ENCODE measurements at places on chromosomes 12 and 14.
A peak's percentile ranks its signal among the peaks of the same experiment; 100 is the strongest.

- DNase-seq = no peak
Observed at GRCh38 chr12:93823616-93824391, 146.6 kb downstream of the CRADD start.

GRCh38 chr12:22787557-22787956, 162.6 kb downstream of the ETNK1 start:
- no peak for DNase-seq

- DNase-seq = no peak
Observed at GRCh38 chr12:10293570-10294227, 14.0 kb upstream of the KLRD1 start.

GRCh38 chr14:38528582-38528981, 272.7 kb upstream of the CLEC14A start:
- no peak for DNase-seq

- no peak for DNase-seq
Observed at GRCh38 chr12:254039-254438, 8.6 kb downstream of the SLC6A13 start.

GRCh38 chr14:91402348-91402747, 15.3 kb downstream of the CCDC88C start:
- no peak for DNase-seq

- DNase-seq = no peak
Observed at GRCh38 chr14:90615517-90616060, 200.6 kb downstream of the TTC7B start.

DNA sequence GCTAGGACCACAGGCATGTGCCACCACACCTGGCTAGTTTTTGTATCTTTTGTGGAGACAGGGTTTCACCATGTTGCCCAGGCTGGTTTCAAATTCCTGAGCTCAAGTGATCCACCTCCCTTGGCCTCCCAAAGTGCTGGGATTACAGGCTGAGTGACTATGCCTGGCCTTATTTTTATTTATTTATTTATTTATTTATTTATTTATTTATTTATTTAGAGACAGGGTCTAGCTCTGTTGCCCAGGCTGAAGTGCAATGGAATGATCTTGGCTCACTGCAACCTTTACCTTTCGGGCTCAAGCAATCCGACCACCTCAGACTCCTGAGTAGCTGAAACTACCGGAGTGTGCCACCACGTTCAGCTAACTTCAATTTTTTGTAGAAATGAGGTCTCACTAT, 117.0 kb upstream of the MAX start:
- no peak for DNase-seq

DNA sequence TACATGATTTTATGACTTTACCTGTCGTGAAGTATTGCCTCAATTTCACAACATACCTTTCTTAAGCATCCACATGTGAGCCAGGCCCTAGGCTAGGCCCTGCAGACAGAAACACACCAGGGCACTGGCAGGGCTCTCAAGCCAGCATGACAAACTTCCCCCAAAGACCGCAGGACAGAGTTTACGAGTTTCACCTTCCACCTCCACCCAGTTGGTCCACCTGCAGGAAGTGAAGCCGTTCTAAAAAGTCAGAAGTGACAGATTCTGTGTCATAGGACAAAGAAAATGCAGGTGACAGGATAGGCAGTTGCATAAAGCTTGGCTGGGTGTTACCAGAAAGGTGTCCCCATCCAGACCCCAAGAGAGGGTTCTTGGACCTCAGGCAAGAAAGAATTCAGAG, 382.3 kb downstream of the PCNX1 start:
- no peak for DNase-seq

GRCh38 chr14:77562681-77563080, 53.8 kb downstream of the SPTLC2 start:
- DNase-seq = no peak

GRCh38 chr12:104653730-104654664, 197.2 kb downstream of the CHST11 start:
- no peak for DNase-seq

DNA sequence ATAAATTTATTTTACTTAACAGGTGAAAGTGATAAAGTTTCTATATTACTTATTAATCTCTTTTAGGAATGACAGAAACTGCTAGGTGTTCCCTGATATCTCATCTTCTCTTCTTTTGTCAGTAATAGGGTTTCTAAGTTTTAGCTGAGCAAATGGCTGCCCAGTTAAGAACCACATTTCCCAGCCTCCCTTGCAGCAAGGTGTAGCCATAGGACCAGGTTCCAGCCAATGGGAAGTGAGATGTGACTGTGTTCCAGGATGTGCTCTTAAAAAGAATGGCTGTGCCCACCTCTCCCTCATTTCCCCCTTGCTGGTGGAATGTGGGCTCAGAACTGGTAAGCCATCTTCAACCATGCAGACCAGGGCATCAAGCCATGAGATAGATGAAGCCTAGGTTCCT, 165.6 kb downstream of the HELB start:
- DNase-seq = no peak

GRCh38 chr12:67689385-67689784, 40.8 kb downstream of the DYRK2 start:
- DNase-seq = no peak

GRCh38 chr12:114682106-114682784, 1.7 kb downstream of the TBX3 start:
- no peak for DNase-seq

DNA sequence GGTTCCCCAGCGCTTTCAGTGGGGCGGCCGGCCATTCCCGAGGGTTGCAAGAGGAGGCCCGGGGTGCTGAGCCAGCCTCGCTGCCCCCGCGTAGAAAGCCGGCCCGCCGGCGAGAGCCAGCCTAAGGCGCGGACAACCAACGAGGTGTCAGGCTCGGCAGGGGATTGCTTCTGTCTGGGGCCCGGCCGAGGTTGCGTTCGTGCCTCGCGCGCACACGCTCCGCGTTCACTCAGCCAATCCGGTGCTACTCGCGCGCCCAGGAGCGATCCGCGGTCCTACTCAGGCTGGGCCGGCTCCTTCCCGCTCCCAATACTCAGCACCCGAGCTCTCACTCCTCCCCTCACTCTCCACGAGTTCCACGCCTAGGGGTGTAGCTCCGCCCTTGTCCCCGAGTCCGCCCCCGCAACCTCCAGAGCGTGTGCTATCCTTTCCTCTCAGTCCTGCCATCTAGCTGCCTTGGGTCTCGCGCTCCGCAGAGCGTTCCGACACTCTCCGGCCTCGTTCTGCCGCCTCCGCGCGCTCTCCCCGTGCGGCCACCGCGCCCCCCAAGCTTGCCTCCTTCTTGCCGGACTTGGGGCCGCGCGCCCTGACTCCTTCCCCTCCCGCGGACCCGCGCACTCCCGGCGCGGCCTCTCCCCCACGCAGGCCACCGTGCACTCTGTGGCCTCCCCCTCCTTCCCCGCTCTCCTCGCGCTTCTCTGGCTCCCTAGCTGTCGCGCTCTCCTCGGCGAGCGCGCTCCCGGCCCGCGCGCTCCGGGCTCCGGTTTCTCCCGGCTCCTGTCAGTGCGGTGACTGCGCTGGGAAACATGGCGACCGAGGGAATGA, at the start of gene GPHN:
Gene GPHN, plus strand, starts transcription at position 426 of the 825 bp plus-strand sequence.
- DNase-seq = peak; percentile 96

GRCh38 chr12:124703856-124704255, 136.4 kb upstream of the NCOR2 start:
- DNase-seq = no peak

- DNase-seq = no peak
Observed at GRCh38 chr12:30211743-30212142, 428.0 kb upstream of the TMTC1 start.

- no peak for DNase-seq
Observed at GRCh38 chr14:77488558-77488957, 10.1 kb downstream of the ISM2 start.

GRCh38 chr14:52399921-52400595, 85.9 kb downstream of the PTGER2 start:
- DNase-seq = no peak

DNA sequence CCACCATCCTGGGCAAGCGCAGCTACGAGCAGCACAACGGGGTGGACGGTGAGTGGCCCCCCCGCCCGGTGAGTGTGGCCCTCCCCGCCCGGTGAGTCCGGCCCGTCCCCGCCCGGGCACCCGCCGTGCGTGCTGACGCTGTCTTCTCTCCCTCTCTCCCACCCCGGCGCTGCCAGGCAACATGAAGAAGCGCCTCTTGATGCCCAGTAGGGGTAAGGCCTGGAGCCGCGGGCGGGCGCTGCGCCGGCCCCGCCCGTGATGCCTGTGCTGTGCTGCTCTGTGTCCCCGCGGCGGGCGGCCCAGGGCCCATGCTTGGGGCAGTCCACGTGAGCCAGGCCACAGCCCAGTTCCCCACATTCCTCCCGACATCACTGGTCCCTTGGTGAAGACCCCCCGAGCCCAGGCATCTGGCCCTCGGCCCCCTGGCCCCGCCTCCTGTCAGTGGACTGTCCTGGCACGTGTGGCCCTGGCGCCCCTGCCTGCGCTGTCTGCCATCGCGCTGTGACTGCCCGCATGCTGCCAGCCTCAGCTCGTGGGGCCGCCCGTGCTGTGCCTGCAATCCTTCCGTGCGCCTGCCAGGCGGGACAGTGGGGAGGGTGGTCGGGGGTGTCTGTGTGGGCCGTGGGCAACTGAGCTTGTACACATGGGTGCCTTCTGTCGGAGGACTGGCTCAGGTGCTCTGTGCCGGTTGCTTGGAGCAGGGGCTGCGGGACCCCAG, 7.9 kb upstream of the CRIP2 start:
- DNase-seq = no peak

DNA sequence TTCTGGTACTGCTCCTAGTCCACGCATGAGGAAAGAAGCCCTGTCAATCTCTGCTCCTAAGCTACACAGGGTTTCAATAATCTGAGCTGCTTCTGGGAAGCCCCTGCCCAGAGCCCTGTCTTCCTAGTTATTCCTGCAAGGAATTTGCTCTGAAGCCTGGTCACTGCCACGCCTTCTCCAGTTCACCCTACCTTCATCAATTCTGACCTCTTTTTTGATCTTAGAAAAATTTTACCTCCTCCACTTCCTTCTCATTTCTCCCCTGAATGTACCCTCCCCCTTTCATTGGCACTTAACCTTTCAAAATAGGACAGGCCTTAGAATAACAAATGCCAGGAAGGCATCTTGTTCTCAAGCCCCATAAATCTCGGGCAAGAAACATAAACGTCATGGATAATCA, 14.9 kb upstream of the LRRK2 start:
- no peak for DNase-seq

DNA sequence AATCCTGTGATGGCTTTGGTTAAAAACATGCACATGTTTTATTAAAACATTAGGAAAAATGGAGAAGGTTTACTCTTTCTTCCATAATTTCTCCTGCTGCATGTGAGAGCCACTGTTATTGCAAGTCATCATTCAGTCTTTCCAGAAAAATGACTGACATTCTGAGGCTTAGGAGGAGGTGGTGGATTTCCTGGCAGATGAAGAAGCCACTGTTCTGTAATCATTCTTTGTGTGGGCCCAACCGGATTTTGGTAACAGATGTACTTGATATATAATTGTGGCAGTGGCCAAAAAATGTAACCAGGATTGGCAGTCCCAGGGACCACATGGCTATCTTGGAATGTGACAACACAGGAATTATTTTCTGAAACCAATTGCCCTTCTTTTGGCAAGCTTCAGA, 120.2 kb downstream of the DAAM1 start:
- DNase-seq = no peak

GRCh38 chr12:51000245-51000644, 25.9 kb downstream of the SLC11A2 start:
- DNase-seq = no peak

- DNase-seq = no peak
Observed at GRCh38 chr14:65228956-65229747, 126.8 kb upstream of the MAX start.

- no peak for DNase-seq
Observed at GRCh38 chr14:38311655-38312054, 55.8 kb upstream of the CLEC14A start.

DNA sequence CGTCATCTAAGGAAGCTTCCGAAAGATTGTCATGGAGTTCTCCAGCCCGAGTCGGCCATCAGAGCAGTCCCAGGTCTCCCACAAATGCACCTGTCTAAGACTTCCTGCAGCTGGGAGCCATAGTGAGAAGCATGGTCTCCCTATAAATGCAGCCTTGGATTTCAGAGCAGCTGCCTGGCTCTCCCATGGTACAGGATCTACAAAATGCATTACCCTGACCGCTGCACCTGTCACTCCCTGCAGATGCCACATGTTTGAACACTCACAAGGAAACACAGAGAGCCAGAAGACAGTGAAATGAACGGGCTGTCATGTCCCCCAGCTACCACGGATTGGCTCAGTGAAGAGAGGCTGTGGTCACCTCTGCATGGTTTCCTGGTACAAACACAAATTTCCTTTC, 702.7 kb downstream of the MED13L start:
- no peak for DNase-seq

DNA sequence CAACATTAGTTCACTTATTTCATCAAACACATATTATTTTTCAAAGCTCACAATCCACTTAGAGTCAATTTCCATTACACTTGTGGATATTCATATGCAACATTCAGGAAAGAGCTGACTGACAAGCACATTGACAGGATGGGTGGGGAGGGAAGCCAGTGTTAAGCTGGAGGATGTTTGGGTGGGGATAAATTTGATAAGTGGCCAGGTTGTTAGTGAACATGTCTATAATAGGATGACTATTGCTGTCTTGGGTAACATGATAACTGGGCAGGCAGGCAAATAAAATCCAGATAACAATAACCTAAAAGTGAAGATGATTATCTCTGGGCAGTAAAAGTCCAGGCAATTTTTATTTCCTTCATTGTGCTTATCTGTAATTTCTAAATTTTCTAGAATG, 73.8 kb upstream of the OSBPL8 start:
- no peak for DNase-seq

DNA sequence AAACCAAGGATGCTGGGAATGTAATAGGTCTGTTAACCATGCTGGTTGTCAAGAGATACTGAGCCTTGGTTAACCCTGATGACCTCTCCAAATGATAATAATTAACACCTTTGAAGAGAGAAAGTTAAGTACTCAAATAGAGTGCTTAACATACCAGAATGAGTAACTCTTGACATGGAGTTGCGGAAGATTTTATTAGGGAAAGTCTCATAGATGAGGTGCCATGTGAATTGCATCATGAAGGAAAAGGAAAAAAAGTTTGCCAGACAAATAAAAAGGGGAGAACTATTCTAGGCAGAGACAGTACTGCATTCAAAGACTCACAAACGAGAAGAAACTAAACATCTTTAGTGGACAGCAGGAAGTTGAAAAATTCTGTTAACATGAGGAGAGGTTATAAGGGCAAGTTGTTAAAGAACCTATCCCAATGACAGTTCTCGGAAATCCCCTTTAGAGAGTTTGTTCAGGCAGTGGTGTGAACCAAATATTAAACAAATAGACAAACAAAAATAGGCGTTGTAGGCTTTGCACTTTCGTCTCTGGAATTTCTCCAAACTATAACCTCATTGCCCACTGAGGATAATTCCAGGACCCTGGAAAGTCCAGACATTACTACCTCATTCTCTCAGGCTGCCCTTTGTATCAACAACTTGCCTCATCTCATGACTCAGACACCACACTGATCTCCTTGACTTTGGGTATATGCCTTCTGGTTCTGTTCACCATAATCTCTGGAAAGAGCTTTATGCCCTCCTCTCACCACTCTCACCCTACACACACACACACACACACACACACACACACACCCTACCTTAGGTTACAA, 435.0 kb downstream of the GXYLT1 start:
- DNase-seq = no peak
